ENCODE measurements at places on chromosomes 11 and 22.
A peak's percentile ranks its signal among the peaks of the same experiment; 100 is the strongest.

DNA sequence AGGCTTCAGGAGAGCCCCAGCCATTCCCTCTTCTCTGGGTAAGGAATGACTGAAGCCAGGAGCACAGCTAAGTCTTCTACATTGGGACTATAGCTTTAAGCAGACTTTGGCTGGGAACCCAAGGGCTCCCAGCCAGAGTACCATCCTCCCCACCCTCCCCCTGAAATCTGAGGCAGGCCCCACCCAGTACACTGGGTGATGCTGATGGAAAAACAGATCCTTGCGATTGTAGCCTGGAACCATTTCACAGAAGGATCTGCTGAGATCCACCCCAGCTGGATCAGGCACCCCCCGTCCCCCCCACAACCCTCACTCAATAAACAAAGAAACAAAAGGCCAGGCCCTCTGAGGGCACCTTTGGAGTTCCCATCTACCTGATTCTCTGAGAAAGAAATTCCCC is 39.8 kb downstream of the IL18BP start:
- no peak for DNase-seq

DNA sequence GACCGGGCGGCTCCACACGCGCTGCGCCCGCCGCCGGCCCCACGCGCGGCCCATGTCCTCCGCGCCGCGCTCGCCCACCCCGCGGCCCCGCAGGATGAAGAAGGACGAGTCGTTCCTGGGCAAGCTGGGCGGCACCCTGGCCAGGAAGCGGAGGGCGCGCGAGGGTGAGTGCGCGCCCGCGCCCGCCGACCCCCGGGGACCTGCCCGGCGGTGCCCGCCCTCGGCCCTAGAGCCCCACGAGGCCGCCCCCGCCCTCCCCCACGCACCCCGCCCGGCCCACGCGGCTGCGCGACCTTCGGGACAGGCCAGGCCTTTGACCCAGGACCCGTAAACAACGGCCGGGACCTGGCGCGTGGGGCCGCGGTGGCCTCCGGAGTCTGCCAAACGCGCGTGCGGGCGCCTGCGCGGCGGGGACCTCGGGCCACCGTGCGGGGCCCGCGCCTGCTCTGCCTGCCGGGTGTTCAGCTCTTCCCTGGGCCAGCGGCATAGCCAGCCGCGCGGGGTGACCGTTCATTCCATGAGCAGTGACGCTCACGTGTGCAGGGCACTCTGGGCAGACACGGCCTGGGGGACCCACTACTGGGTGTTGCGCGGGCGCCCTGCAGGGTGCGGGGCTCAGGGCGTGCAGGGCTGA is at the start of gene PARVB:
Gene PARVB (plus strand): TSS at position 15 of the 634 bp plus-strand sequence. CDS start 38 bp downstream, at position 53.
- DNase-seq: peak; percentile 17

DNA sequence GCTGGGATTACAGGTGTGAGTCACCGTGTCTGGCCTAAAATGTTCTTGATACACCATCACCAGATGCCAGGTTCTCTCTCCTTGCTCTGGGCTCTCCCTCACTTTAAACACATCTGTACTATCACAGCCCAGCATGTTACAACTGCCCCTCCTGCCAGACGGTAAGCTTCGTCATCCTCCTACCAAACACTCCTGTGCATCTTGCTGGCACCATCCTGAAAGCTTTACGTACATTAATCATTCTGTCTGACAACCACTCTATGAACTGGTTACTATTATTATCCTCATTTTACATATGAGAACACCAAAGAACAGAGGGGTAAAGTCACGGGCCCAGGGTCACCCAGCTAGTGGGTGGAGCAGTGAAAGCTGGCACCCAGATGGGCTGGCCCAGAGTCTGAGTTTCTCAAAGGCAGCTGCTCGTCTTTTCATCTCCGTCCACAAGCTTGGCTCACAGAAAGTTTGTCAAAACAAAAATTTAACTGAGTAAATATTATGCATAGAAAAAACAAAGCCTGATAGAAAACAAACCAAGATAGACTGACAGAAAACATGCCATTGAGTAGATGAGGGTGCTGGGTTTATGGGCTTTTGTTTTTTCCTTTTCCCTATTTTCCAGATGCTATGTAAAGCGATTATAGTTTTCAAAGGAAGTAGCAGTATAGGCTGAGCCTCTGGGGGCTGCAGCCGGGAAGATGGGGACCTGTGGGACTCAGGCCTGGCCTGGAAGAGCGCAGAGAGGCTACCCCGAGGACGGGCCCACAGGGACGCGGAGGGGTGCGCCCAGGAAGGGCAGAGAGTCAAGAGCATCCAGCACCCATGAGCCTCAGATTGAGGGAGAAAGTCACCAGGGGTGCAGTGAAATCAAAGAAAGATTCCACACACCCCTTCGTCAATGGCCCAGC is 9.5 kb downstream of the PLA2G6 start:
- no peak for DNase-seq

GRCh38 chr11:37712251-37712650 is 1114.2 kb upstream of the RAG2 start:
- DNase-seq: no peak

DNA sequence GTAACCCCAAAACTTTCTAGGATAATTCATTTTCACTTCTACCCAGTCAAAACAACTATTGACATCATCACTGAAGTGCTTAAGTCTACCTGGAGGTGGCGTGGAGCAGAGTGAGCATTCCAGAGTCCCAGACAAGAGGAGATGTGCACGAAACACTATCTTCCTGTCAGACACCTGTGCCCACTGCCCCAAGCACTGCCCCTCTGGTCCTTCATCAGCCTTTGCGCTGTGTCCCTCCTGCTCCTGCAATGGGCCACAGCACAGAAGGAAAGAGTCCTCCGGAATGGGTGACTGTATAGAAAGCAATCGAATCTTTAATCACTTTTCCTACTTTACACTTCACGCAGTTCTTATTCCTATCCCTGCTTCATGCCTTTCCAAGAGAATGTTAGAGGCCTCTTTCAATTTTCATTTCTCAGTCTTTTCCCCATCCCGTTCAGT is 512 bp upstream of the GRIA4 start:
- DNase-seq: no peak

GRCh38 chr11:20647976-20648565 is 21.3 kb upstream of the NELL1 start:
- DNase-seq: peak; percentile 57

DNA sequence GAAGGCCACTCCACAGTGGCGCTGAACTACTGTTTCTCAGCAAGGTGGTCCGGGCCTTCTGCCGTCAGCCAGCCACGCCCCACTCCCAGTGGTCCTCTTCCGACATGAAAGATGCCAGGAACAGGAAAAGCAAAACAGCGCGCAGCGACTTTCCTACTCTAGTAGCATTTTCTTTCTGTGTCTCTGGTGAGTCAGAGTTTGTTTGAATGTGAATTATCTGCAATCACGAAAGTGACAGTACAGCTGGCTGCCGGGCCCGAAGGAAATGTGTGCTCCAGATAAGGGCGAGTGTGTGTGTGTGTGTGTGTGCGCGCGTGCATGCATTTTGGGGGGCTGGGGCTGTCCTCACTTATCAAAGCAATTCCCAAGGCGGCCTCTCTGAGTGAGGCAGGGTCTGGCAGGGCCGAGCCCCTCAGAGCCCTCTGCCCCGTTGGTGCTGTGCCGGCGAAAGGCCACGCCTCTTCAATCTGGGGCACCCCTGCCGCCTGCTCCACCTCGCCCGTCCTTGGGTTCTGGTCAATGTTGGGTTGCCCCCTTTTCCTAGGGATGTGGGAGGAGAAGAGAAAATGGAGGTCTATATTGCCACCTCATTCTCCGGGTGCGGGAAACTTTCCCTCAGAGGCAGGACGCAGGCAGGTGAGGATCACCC is 288.5 kb downstream of the KIRREL3 start:
- DNase-seq: no peak

Data from progenitor cell of endocrine pancreas (in vitro differentiated cells).